Esophagus squamous epithelium (tissue), 5 donors: ENCODE measurements at places on chromosomes 3 and 15.
A peak's percentile ranks its signal among the peaks of the same experiment; 100 is the strongest.

DNA sequence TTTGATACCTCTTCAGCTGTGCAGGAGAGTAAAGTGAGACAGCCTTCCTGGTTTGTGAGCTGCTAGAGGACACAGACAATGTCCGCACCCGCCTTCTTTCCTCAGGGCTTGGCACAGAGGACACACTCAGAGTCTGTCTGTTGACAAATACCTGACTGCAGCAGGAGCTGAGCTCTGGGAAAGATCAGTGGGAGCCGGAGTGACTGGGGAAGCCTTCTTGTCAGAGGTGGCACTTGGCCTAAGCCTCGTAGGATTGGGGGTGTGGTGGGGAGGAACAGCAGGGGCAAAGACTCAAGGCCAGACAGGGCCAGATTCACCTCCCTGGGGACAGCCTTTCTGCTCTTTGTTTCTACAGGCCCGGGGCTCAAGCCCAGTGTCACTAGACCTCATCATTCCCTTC, 3.3 kb upstream of the IL17RC start:
- no peaks in the 10 kb centered on the region for H3K27me3 ChIP-seq
- H3K4me3 ChIP-seq, result no peak overlapping the region

DNA sequence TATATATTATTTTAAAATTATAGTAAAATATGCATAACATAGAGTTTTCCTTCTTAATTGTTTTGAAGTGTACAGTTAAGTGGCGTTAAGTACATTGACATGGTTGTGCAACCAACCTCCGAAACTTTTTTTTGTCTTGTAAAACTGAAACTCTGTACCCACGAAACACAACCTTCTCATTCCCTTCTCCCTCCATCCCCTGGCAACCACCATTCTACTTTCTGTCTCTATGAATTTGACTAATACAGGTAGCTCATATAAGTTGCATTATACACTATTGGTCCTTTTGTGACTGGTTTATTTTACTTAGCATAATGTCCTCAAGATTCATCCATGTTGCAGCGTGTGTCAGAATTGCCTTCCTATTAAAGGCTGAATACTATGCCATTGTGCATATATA, 179.4 kb downstream of the SATB1 start:
- DNase-seq, result no peak
- H3K36me3 ChIP-seq, result no peaks in the 10 kb centered on the region
- H3K4me3 ChIP-seq, result no peak overlapping the region
- H3K27ac ChIP-seq, result no peak overlapping the region

DNA sequence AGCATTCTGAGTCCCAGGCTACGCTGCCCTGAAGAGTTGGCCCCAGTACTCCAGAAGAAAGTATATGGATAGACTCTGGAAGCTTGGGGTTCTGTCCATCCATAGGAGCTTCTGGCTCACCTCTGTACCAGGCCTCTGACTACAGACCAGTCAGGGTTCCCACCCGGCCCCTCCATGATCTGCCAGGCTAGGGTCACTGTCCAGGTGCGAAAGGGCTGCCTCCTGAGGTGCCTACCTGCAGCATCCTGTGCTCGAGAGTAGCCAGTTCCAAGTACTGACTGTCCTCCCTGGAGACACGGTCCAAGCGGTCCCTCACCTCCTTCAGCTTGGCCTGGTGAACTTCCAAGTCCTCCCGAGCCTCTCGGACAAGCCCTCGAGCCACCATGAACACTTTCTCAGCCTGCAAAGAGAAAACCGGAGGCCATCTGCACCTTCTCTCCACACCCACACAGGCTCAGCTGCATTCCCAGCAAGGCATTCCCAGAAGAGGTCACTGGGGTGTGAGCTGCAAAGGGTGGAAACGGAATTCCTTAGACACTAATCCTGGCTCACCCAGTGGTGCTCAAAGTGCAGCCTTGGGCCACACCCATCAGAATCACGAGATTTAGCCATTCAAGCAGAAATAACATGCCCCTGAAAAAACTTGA, 3.7 kb upstream of the PLXNB1 start:
- H3K4me3 ChIP-seq, result peak overlapping the region; percentile 20
- no peak for DNase-seq
- H3K27ac ChIP-seq, result peak overlapping the region; percentile 96
- H3K4me1 ChIP-seq, result peaks cover 52% of the 10 kb centered on the region
- no peaks in the 10 kb centered on the region for H3K27me3 ChIP-seq

- H3K4me1 ChIP-seq, result no peaks in the 10 kb centered on the region
- H3K27me3 ChIP-seq, result no peaks in the 10 kb centered on the region
- no peaks in the 10 kb centered on the region for H3K36me3 ChIP-seq
- no peak overlapping the region for H3K27ac ChIP-seq
- no peak for DNase-seq
Measured at GRCh38 chr15:42286445-42287029, 13.3 kb upstream of the TMEM87A start.

DNA sequence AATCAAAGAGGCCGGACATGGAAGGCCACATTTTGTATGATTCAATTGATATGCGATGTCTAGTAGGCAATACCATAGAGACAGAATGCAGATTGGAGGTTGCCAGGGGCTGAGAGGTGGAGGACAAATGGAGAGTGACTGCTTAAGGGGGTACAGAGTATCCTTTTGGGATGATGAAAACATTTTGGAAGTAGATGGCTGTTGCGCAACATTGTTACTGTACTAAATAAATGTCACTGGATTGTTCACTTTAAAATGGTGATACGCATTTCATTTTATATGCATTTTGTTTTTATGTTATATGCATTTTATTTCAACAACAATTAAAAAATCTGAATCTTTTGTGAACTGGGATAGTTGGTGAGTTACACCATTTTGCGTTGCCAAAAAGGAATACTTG, 99.7 kb upstream of the AGBL1 start:
- peaks cover 12% of the 10 kb centered on the region for H3K27me3 ChIP-seq
- no peak overlapping the region for H3K4me3 ChIP-seq
- H3K27ac ChIP-seq, result no peak overlapping the region
- no peak for DNase-seq
- no peaks in the 10 kb centered on the region for H3K4me1 ChIP-seq

- H3K4me3 ChIP-seq, result no peak overlapping the region
- DNase-seq, result no peak
- H3K27ac ChIP-seq, result no peak overlapping the region
- no peaks in the 10 kb centered on the region for H3K27me3 ChIP-seq
Measured at GRCh38 chr3:189978753-189979152, 141.9 kb downstream of the P3H2 start.

DNA sequence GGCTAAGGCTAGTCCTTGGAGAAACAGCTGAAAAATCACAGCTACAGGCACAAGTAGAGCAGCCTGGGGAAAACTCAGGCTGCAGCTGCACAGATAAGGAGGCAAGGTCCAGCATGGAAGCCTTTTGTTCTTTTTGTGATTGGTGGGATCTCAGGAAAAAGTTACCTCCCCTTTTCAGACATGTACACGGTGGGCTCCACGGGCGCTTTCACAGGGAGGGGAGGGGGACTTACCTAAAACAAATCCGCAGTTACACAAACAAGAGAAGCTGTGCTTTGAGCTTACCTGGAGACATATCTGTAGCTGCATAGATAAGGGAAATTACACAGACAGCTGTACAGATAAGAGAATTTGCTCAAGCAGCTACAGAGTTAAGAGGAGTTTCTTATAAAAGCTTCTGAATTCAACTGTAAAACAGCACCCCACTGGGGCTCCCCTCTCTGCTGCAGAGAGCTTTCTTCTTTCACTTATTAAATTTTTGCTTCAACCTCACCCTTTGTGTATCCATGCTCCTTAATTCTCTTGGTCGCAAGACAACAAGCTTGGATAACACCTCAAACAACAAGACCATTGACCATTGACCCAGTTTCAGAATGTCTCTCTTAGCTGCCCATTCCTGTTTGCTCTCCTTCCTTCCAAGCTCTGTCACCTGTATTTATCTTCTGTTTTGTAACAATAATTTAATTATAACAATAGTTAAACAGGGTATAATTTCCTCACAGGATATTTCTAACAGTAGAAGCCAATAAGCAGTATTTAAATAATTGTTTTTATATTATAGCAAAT, 10.9 kb upstream of the CD200 start:
- DNase-seq, result no peak
- no peaks in the 10 kb centered on the region for H3K36me3 ChIP-seq
- no peaks in the 10 kb centered on the region for H3K27me3 ChIP-seq
- H3K4me3 ChIP-seq, result no peak overlapping the region

- H3K4me1 ChIP-seq, result no peaks in the 10 kb centered on the region
- H3K36me3 ChIP-seq, result no peaks in the 10 kb centered on the region
- no peak overlapping the region for H3K27ac ChIP-seq
- no peak overlapping the region for H3K4me3 ChIP-seq
- DNase-seq, result no peak
- H3K27me3 ChIP-seq, result no peaks in the 10 kb centered on the region
Measured at GRCh38 chr3:99765042-99765942, 52.4 kb upstream of the CMSS1 start.

GRCh38 chr3:144259267-144259666, 287.6 kb downstream of the DIPK2A start:
- H3K4me1 ChIP-seq, result no peaks in the 10 kb centered on the region
- no peak overlapping the region for H3K4me3 ChIP-seq
- no peaks in the 10 kb centered on the region for H3K27me3 ChIP-seq
- no peak for DNase-seq
- H3K36me3 ChIP-seq, result no peaks in the 10 kb centered on the region
- no peak overlapping the region for H3K27ac ChIP-seq

GRCh38 chr3:186798239-186798874, 7.9 kb downstream of the RFC4 start:
- peaks cover 14% of the 10 kb centered on the region for H3K36me3 ChIP-seq
- no peaks in the 10 kb centered on the region for H3K27me3 ChIP-seq
- no peak overlapping the region for H3K4me3 ChIP-seq
- DNase-seq, result no peak
- no peak overlapping the region for H3K27ac ChIP-seq

- H3K27ac ChIP-seq, result no peak overlapping the region
- no peak overlapping the region for H3K4me3 ChIP-seq
- no peaks in the 10 kb centered on the region for H3K27me3 ChIP-seq
- H3K4me1 ChIP-seq, result peaks cover 25% of the 10 kb centered on the region
Measured at GRCh38 chr3:184694716-184695115, 17.1 kb downstream of the MAGEF1 start.

- DNase-seq, result no peak
- H3K27ac ChIP-seq, result no peak overlapping the region
- H3K36me3 ChIP-seq, result no peaks in the 10 kb centered on the region
- no peak overlapping the region for H3K4me3 ChIP-seq
- H3K27me3 ChIP-seq, result no peaks in the 10 kb centered on the region
Measured at GRCh38 chr15:85878828-85879225, 84.1 kb upstream of the KLHL25 start.
